ENCODE measurements at places on chromosomes 2 and 18. TPM values are rescaled to one million over a fixed set of nuclear protein-coding genes. Genes with fewer than 3 reads are reported as not detected.

GRCh38 chr2:19993731-19994130 lies 3.8 kb upstream of the WDR35 start:
- DNase-seq = no peak
- H3K27ac ChIP-seq = no peak overlapping the region
- peaks cover 7% of the 10 kb centered on the region for H3K4me1 ChIP-seq
- H3K27me3 ChIP-seq = no peaks in the 10 kb centered on the region
- no peaks in the 10 kb centered on the region for H3K36me3 ChIP-seq

GRCh38 chr18:25399554-25399953 lies 47.6 kb upstream of the ZNF521 start:
- no peaks in the 10 kb centered on the region for H3K4me1 ChIP-seq
- no peaks in the 10 kb centered on the region for H3K27me3 ChIP-seq
- H3K36me3 ChIP-seq = no peaks in the 10 kb centered on the region

DNA sequence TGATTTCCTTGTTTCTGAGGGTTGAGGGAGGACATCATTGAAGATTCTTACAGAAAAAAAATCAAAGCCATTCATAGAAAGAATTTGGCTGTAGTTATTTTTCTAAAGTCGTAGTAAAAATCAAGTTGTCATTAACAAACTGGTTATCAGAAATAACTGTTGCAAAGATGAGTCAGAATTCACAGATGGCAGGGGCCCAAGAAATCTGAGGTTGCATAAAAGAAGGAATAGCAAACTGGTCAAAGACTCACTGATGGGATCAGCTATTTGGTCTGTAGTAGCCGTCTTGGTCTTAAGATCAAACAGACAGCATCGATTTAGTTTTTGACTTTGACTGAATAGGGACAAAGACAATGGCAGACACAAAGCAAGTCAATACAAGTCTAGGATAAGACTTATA lies 334.3 kb downstream of the FIGN start:
- peak overlapping the region; percentile 3 for H3K27ac ChIP-seq
- DNase-seq = no peak
- no peaks in the 10 kb centered on the region for H3K27me3 ChIP-seq
- no peaks in the 10 kb centered on the region for H3K36me3 ChIP-seq
- H3K4me1 ChIP-seq = no peaks in the 10 kb centered on the region

DNA sequence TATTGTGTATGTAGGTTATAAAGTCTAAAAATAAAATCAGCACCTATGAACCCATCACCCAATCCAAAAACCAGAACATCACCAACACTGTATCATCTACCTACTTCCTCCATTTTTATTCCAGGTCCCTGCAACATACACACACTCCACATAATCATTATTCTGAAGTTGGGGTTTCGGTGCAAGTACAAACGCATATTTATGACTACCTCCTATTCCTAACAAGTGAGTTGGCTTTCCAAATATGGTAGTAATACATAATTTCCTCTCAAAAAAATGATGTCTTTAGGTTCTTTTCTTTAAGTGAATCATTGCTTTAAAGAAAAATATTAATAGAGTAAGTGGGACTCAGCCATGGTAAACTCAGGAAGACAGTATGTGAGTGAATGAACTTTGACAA lies 3.3 kb downstream of the ACVR1 start:
- peaks cover 23% of the 10 kb centered on the region for H3K4me1 ChIP-seq
- H3K27me3 ChIP-seq = no peaks in the 10 kb centered on the region
- no peak for DNase-seq
- no peaks in the 10 kb centered on the region for H3K36me3 ChIP-seq
- H3K27ac ChIP-seq = no peak overlapping the region
- H3K4me3 ChIP-seq = no peak overlapping the region

GRCh38 chr2:44310287-44310686 lies 35.0 kb downstream of the SLC3A1 start:
- no peak overlapping the region for H3K27ac ChIP-seq
- DNase-seq = no peak
- H3K4me3 ChIP-seq = no peak overlapping the region
- no peaks in the 10 kb centered on the region for H3K4me1 ChIP-seq

DNA sequence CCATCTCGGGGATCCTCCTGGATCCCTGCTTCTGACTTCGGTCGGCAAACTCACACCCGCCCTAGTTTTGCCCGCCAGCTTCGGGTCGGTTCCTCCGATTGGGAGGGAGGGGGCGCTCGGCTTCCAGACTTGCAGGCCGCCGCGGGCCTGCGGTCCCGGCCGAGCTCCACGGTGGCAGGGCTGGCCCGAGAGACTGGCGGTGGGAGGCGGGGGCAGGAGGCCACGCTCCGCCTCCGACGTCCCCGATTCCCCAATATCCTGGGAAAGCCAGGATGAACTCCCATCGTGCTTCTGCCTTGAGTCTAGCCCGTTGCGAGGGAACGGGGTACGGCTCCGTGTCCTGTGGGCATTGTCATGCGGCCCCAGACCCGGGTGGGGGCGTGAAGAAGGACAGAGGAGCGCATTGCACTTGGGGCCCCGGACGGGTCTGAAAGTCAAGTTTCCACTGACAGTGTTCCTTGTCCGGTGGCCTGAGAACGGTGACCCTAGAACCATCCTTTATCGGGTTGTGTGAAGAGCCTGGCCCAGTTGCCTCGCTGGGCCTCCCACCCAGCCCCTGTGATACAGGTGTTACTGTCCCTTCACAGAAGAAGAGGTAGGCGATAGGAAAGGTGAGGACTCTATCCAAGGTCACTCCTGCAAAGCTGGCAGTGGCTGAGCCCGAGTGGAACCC lies 2.4 kb upstream of the INHBB start:
- H3K36me3 ChIP-seq = no peaks in the 10 kb centered on the region
- H3K27ac ChIP-seq = 0 out of 2 replicates have a peak overlapping the region, but pooled peaks have one; percentile 34
- DNase-seq = peak; percentile 13
- no peaks in the 10 kb centered on the region for H3K27me3 ChIP-seq

- no peak overlapping the region for H3K4me3 ChIP-seq
- H3K27me3 ChIP-seq = no peaks in the 10 kb centered on the region
- peak; percentile 22 for DNase-seq
- no peak overlapping the region for H3K27ac ChIP-seq
- no peaks in the 10 kb centered on the region for H3K36me3 ChIP-seq
These were observed 234.9 kb upstream of the CYRIA start for GRCh38 chr2:16900405-16901025.

GRCh38 chr2:241540771-241541561 lies 17.6 kb upstream of the BOK start:
- no peak overlapping the region for H3K27ac ChIP-seq
- no peaks in the 10 kb centered on the region for H3K36me3 ChIP-seq
- peak overlapping the region; percentile 46 for H3K4me3 ChIP-seq
- H3K4me1 ChIP-seq = peaks cover 4% of the 10 kb centered on the region
- H3K27me3 ChIP-seq = no peaks in the 10 kb centered on the region
- DNase-seq = no peak

GRCh38 chr2:24912986-24913385 lies 7.1 kb downstream of the ADCY3 start:
- H3K36me3 ChIP-seq = no peaks in the 10 kb centered on the region
- H3K4me1 ChIP-seq = no peaks in the 10 kb centered on the region

GRCh38 chr2:172253190-172254052 lies 150.7 kb upstream of the DLX2 start:
- H3K4me3 ChIP-seq = no peak overlapping the region
- DNase-seq = peak; percentile 95
- peaks cover 8% of the 10 kb centered on the region for H3K4me1 ChIP-seq
- H3K27me3 ChIP-seq = no peaks in the 10 kb centered on the region
- no peak overlapping the region for H3K27ac ChIP-seq
- no peaks in the 10 kb centered on the region for H3K36me3 ChIP-seq

DNA sequence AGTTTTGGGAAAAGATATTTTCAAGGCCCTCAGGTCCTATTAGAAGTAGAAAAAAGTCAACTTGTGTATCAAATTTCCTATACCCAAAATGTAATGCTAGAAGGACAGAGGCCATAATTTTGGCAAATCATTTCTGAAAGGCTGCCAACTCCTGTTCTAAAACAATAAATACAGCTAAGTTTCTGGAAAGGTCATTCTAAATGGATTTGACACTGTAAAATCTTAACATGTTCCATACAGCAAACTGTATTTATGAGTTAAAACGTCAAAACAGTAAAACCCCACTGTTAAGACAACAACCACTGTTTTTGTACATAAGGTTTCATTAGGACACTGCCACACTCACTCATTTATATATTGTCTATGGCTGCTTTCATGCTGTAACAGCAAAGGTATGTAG lies 9.7 kb downstream of the FAM98A start:
- DNase-seq = no peak
- no peaks in the 10 kb centered on the region for H3K27me3 ChIP-seq
- H3K27ac ChIP-seq = no peak overlapping the region
- no peaks in the 10 kb centered on the region for H3K4me1 ChIP-seq

- H3K36me3 ChIP-seq = no peaks in the 10 kb centered on the region
- no peak for DNase-seq
- H3K27me3 ChIP-seq = no peaks in the 10 kb centered on the region
These were observed 30.4 kb downstream of the CIB4 start for GRCh38 chr2:26610504-26611335.

- DNase-seq = no peak
- H3K4me3 ChIP-seq = no peak overlapping the region
- H3K27ac ChIP-seq = no peak overlapping the region
- no peaks in the 10 kb centered on the region for H3K36me3 ChIP-seq
- H3K27me3 ChIP-seq = no peaks in the 10 kb centered on the region
- 0 out of 2 replicates have a peak, but pooled peaks cover 2% of the 10 kb centered on the region for H3K4me1 ChIP-seq
These were observed 88.4 kb upstream of the SP3 start for GRCh38 chr2:174053355-174054151.

- no peaks in the 10 kb centered on the region for H3K36me3 ChIP-seq
- H3K27ac ChIP-seq = peak overlapping the region; percentile 98
- H3K4me3 ChIP-seq = peak overlapping the region; percentile 99
- peaks cover 45% of the 10 kb centered on the region for H3K4me1 ChIP-seq
- DNase-seq = no peak
- no peaks in the 10 kb centered on the region for H3K27me3 ChIP-seq
These were observed 866 bp downstream of the CRIM1 start for GRCh38 chr2:36356298-36356989.

HOXD12 gene
- total RNA-seq = 0.13 TPM

CFAP221 gene
- total RNA-seq = not detected

GALNT13 gene
- not detected for total RNA-seq

FNDC4 gene
- total RNA-seq = 1.3 TPM

SPEG gene
- 3.4 TPM for total RNA-seq

AGXT gene
- total RNA-seq = 0.36 TPM

AQP12A gene
- not detected for total RNA-seq

NFU1 gene
- total RNA-seq = 42.9 TPM

UGT1A3 gene
- not detected for total RNA-seq

TMEM163 gene
- total RNA-seq = not detected

MC5R gene
- not detected for total RNA-seq

CKAP2L gene
- 27.0 TPM for total RNA-seq
